ENCODE measurements at places on chromosomes 11 and 22.

- no peak for DNase-seq
Measured at GRCh38 chr22:22749167-22749758, 104.8 kb downstream of the GGTLC2 start.

- peak; percentile 68 for DNase-seq
Measured at GRCh38 chr22:40211476-40212054, 33.8 kb downstream of the TNRC6B start.

DNA sequence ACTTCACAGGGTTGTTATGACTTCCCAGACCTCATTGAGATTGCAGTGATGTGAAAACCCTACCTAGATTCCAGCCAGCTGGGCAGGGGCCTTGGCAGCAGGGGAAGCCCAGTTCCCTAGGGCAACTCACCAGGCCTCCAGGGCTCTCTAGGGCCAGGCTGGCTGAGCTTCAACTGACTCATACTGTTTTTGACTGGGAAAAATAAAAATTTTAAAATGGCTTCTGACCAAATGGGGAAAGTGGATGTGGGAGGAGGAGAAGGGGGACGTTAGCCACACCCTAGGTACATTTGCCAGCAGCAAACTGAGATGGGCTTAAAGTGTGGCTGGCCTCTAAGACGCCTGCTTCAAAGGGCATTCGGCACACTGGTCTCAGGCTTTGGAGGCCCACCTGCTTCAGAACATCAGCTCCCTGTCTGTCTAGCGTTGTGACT is 39.0 kb downstream of the BMAL1 start:
- DNase-seq = no peak

- no peak for DNase-seq
Measured at GRCh38 chr11:71279916-71280645, 27.7 kb upstream of the SHANK2 start.

DNA sequence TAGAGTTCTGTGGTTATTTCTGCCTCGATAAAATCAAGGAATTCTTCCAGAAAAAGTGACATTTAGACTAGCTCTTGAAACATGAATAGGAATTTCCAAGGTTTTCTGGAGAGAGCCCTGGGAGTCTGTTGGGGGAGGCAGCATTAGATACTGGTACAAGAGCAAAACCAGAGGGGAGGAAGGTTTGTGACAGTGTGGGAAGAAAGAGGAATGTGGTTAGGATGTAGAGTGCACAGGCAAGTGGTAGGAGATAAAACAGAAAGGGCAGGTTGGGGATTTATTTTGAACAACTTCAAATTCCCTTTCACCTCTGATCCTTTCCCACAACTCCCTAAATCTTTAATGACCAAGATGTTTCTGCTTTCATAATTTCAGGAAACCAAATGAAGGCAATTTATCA is 588.4 kb downstream of the METTL15 start:
- no peak for DNase-seq

DNA sequence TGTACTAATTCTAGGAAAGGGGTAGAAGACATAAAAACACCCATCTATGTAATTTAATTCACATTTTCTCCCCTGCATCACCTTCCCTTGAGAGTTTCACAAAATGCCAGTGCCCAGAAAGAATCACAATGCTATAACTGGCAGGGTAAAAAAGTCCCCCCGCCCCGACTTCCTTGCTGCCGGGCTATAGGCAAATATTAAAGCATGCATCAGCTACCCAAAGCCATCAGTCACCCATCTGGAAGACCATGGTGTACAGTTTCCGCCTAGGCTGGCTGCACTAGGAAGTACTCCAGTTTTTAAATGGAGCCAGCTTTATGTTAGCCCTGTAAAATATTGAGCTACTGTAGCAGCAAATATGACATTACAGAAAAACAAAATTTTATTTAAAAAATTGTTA is 67.8 kb downstream of the ST14 start:
- DNase-seq = no peak

DNA sequence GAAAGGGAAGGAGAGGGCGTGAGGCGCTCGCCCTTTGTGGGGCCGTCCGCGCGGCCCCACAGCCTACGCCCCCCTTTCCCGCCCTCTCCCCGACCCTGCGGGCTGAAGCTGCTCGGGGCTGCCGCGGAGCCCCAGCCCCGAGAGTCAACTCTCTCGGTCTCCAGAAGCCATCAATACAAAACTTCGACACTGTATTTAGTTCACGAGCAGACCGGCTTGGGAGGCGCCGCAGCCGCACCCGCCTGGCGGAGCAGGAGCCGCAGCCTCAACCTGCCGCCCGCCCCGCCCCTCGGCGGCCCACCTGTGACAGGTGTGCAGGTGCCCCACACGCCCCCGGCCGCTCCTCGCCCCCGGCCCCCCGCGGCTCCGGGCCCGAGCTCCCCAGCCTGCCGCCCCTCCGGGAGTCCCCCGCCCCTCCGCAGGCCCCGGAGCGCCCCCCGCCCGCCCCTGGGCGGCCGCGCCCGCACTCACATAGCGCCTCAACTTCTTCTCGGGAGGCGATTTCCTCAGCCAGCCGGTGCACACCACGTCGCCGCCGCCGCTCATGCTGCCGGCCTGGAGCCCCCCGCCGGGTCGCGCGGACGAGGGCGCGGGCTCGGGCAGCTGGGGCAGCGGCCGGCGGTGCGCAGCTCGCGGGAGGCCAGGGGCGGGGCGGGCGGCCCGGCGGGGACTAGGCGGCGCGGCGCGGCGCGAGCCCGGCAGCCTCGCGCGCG is at the start of gene GAB2:
Gene GAB2, minus strand, starts transcription at position 646 of the 713 bp plus-strand sequence. Its CDS starts 100 bp downstream, at position 546.
- no peak for DNase-seq

DNA sequence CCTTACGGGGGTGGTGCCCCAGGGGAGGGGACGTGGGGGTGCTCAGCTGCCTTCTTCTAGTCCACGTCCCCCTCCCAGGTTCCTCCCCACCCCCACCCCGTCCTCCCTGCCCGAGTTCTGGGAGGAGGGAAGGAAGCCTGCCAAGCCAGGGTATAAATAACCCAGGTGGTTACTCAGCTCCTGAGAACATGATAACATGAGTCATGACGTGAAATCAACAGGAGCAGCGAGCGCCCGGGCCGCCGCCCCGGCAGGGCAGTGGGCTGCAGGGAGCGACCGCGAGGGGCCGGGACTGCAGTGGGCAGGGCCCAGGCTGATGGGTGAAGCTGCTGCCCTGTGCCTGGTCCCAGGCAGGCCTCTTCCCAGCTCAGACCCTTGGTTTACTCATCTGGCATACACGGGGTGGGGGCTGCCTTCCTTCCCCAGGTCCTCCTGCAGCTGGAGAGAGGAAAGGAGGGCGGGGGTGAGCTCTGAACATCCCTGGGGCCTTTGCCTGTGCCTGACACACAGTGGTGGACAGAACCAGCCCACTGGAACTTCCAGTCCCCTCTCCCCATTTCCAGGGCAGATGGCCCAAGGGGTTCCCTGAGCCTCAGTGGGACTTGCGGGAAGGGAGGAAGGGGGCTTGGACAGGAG is 8.8 kb upstream of the PDGFB start:
- peak; percentile 28 for DNase-seq

DNA sequence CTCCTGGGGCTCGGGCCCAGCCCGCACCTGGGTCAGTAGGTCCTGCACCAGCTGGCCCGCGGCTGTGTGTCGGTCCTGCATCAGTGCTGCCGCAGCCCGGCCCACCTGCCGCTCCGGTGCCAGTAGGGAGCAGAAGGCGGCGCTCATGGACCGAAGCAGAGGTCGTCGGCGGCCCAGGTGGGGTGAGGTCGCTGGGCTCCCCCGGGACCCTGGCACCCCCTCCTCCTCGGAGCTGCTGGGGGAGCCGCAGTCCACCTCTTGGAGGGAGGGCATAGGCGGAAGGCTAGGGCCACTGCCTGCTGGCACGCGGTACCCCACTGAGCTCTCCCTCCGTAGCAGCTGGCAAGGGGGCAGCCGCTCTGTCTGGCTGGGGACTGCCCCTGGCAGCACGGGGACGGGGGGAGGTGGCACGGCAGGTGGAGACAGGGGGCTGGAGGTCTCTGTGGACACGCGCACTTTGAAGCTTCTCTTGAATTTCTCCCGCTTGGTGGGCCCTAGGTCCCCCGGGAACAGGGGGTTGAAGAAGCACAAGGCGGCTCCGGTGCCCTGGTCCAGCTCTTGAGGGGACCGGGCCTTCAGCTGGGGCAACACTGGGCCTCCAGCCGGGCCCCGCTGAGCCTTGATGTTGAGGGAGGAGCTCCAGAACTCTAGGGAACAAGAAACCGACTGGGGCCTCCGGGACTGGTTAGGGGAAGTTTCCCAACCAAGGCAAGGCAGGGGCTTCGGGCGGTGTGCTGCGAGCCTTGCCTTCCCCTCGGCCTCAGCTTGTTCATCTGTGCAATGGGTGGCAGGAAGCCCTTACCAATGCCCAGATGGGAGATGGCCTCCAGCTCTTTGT is 1.4 kb downstream of the RIN1 start:
- peak; percentile 49 for DNase-seq

DNA sequence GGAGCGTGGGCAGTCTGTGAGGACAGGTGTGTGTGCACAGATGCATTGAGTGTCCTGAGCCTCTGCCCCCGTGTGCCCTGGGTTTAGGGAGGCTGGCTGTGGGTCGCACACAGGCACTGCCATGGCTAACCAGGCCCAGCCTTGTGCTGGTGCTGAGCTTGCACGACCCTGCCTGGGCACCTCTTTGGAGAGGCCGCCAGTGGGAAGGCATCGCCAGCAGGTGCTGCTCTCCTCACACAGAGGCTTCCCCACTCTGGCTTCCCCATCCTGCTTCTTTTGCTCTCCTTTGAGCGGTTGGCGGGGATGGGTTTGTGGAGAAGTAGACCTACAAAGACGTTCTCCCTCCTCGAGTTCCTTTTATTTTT is 4.1 kb downstream of the WNT7B start:
- no peak for DNase-seq

DNA sequence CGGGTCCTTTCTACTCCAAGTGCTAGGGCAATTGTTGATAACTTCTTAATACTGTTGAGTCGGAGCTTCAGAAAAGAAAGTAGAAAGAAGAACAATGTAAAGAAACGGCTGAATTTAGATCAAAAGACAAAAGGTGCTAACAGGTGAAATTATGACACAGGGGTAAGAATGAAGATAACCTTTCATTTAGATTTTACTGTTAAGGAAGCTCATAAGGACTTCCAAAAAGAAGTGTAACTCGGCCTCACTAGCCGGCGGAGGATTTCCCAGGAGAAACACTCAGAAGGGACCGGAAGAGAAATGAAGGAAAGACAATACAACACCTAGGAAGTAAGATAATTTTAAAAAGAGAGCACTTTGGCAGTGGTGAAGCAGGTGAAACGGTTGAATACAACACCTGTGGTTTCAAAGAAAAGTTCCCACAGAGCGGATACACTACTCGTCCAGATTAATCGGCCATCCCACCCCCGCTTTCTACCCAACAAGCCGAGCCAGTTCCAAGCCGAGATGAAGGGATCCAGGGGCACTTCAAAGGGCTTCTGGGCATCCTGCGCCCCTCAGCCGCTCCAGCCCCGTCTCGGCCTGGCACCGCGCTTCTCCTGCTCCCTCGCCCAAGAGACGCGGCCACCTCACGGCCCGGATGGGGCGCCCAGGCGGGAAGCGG is 737 bp downstream of the PPP2R1B start:
- peak; percentile 9 for DNase-seq

GRCh38 chr11:118820412-118821357 is 29.7 kb upstream of the DDX6 start:
- DNase-seq = no peak

DNA sequence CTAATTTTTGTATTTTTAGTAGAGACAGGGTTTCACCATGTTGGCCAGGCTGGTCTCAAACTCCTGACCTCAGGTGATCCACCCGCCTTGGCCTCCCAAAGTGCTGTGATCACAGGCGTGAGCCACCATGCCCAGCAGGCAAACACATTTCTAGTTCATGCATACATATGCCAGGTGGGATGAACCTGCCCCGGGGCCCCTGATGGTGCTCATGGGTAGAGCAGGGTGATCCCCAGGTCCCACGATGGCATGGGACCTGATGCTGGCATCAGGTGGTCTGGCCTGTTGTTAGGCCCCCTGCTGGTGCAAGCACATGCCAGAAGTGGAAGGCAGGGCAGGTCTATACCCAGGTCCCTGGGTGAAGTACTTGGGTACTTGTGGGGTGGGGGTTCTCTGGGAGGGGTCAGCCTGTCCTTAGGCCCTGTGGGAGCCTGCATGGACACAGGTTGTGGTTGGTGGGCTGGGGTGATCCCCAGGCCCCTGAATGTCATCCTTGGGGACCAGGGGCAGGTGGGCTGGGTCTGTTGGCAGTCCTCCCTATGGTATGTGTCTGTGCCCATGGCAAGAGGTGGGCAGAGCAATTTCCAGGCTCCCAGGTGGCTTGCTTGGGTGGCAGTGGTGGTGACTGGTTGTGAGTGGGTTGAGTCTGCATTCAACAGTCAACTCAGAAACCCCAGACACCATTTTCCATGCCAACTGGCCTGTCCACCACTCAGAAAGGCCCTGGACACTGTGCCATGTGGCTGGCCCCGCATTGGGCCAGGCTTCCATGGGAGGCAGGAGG is 9.6 kb upstream of the RGL4 start:
- DNase-seq = no peak

GRCh38 chr22:46044621-46045458 is 67.9 kb upstream of the WNT7B start:
- DNase-seq = no peak

Measured in HL-60 (cell line).